Daoy (cell line): ENCODE measurements at places on chromosomes 2 and 18.

- no peak for DNase-seq
These were observed 71.3 kb downstream of the XIRP2 start for GRCh38 chr2:166959556-166959955.

DNA sequence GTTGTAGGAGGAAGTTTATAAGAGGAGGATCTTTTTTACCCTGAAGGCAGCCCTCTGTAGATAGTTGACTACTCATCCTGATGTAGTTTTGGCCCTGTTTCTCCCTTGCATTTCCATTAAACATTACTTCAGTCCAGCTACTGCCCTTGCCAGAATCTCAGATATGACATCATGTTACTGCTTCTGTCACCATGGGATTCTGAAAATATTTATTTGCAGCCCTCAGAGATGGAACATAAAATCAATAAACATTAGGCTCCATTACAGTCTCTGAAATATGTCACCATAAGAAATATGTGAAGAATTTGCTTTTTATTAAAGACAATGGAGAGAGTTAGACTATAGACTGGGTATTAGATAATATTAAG is 68.7 kb upstream of the STK39 start:
- DNase-seq: no peak

DNA sequence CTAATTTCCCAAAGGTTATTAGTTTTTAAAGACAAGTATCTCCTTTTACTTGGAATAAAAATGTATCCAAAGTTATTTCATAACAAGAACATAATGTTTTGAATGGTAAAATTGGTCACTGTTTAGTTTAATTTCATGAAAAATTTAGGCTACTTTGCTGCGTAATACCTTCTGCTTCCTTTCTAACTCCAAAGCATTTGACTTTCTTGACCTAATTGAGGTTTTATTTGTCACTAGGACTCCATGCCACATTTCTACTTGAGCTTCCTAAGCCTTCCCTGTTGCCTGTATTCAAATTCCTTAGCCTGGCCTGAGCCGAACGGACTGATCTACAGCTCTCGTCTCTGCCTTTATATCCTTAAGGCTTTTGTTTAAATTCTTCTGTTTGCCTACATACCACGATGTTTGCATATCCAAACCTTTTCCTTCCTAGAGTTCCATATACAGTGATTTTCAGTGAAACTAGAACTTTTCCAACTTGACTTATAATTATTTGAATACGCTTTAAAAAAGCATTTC is 25.1 kb downstream of the ARMC9 start:
- DNase-seq: no peak

DNA sequence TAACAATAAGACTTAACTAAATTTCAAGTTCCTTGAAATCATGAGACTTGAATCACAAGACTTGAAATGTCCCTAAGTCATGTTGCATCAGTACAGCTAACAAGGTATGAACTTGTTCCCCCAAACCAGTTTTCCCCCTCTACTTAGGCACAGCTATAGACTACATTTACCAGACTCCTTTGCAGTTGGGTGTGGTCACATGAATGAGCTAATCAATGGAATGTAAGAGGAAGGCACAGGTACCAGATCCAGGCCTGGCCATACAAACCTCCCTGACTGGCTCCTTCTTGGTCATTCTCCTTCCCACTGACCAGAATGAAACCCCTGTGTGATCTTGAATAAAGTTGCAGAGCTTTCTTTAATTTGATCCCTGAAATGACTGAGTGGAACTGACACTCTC is 77.8 kb downstream of the DNER start:
- no peak for DNase-seq

DNA sequence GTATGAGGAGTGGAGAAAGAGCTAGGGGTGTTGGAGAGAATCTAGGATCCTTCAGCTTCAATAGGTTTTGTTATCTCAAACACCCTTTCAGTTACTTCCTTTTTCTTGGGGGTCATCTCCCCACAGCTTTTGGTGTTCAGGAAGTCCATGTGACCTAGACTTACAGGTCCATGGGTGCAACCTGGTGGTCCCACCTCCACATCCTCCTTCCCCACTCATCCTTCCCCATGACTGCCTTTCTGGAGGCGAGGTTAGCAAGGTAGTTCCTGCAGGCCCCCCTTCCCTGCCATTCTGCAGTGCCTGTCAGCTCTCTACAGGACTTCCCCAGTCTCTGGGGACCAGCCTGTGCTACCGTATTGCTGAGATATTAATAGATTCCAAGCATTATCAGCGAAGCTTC is 107.6 kb downstream of the TMEM17 start:
- DNase-seq: no peak
